NB4 (cell line): ENCODE measurements at places on chromosomes 6 and 20.
A peak's percentile ranks its signal among the peaks of the same experiment; 100 is the strongest.

- DNase-seq = no peak
Observed at GRCh38 chr20:47382746-47383415, 26.4 kb upstream of the ZMYND8 start.

DNA sequence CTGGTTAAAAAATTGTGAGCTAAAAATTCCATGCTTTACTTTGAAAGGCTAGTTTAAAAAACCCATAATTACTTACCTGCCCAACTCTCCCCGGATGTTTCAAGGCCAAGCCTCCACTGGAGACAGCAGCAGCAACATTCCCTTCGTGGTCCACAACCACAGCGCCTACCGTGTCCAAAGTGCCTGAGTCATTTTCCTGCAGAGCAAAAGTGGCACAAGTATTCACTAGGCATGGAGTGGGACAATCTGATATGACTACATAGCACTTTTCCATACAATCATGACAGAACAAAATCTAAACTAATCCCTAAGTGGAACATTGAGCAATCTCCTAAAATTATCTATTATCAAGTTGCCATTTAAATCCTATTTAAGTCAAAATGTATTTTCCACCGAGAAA, 104.8 kb downstream of the TASP1 start:
- no peak for DNase-seq

- DNase-seq = no peak
Observed at GRCh38 chr20:18360635-18361034, 72.3 kb downstream of the ZNF133 start.

DNA sequence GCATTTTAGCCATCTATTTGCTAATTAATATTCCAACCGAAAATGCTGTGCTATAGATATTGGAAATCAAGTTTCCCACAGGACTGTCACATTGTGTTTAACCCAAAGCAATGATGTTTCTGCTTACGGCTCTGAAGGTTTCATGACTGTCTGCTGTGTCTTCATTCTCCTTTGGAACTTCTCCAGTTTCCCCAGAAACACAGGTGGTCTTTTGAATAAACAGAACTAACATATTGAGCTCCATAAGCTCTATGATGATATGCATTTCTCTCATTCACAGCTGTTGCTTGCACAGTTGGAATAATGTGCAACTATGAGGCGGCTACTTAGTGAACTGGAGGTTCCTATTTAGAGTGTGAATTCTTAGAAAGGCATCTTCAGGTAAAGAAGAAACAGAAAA, 266.0 kb upstream of the ID4 start:
- no peak for DNase-seq

GRCh38 chr6:21222656-21223055, 370.9 kb upstream of the SOX4 start:
- no peak for DNase-seq

GRCh38 chr6:85314586-85314985, 135.3 kb upstream of the NT5E start:
- DNase-seq = no peak

GRCh38 chr6:14425805-14426204, 308.2 kb downstream of the CD83 start:
- peak; percentile 45 for DNase-seq

- DNase-seq = no peak
Observed at GRCh38 chr6:16498237-16498636, 259.9 kb downstream of the GMPR start.

DNA sequence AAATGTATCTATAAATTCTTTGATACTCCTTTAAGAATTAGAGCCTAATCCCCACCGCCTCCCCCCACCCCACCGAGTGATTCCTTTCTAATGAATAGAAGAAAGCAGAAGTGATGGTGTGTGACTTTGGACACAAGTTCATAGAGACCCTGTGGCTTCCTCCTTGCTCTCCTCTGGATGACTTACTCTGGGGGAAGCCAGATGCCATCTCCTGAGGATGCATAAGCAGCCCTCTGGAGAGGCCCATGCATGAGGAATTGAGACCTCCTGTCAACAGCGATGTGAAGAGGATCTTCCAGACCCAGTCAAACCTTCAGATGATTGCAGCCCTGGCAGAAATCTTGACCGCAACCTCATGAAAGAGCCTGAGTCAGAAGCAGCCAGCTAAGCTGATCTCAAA, 21.1 kb downstream of the AHCY start:
- DNase-seq = no peak

DNA sequence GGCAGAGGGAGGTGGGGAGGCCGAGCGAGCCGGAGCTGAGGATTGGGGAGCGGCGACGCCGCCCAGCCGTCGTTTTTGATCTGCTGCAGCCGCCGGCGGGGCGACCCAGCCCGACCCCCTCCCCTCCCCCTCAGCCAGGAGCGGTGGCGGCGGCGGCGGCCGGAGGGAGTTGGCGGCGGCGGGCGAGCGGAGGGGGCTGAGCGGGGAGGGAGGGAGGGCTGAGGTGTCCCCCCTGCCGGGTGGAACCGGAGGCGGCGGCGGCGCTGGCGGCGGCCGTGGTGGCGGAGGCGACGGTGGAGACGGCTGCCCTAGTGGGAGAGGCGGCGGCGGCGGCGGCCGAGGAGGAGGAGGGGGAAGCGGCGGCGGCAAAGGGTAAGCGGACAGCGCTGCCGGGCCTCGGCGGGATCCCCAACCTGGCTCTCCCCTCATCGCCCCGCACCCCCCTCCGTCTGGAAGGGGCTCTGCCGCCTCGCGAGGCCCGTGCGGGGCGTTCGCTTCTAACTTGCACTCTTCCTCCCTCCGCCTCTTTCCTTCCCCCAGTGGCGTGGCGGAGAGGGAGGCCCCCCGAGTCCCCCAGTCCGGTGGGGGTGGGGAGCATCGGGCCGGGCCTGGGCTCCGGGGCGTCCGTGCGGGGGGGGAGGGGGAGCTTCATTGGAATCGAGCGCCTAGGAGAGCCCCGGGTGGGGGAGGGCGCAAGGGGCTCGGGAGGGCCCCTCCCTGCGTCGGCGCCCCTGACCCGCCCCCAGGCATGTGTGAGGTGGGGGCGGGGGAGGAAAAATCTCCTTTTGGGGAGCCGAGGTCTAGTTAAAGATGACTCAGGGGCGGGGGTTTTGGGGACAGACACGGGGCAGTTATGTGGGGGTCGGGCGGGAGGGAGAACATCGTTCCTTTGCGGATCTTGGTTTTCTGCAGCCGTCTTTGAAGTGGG, at the start of gene TAB2:
Gene TAB2 (plus strand): TSS at position 69 of the 928 bp plus-strand sequence. CDS start 52,286 bp downstream, outside the sequence.
- peak; percentile 72 for DNase-seq

DNA sequence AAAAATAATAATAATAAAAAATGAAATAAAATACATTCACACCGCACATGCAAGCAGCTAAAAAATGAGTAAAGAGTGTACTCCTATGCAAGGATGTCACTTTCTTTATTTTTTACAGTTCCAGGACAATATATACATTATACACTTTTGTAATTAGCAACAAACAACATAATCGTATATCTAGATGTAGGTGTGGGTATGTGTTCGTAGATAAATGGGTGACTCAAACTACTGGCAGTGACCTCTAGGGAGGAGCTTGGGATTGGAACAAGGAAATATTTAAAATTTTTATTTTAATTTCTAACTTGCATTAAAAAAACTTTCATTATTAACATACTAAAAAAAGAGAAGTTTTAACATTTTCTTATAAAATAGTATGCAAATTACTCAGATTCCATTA, 86.1 kb upstream of the MYLIP start:
- no peak for DNase-seq

GRCh38 chr6:7058250-7058923, 49.4 kb upstream of the RREB1 start:
- DNase-seq = peak; percentile 99

DNA sequence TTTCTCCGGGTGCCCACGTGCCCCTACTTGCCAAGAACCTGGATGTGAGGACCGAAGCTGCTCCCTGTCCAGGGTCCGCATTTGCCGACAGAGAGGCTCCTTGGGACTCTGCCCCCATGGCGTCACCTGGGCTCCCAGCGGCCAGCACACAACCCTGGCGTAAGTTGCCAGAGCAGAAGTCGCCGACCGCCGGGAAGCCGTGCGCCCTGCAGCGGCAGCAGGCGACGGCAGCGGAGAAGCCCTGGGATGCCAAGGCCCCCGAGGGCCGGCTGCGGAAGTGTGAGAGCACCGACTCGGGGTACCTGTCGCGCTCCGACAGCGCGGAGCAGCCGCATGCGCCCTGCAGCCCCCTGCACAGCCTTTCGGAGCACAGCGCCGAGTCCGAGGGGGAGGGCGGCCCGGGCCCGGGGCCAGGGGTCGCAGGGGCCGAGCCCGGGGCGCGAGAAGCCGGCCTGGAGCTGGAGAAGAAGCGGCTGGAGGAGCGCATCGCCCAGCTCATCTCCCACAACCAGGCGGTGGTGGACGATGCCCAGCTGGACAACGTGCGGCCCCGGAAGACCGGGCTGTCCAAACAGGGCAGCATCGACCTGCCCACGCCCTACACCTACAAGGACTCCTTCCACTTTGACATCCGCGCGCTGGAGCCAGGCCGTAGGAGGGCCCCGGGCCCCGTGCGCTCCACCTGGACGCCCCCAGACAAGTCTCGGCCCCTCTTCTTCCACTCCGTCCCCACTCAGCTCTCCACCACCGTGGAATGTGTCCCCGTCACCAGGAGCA, 28.3 kb downstream of the ZNF831 start:
- no peak for DNase-seq

DNA sequence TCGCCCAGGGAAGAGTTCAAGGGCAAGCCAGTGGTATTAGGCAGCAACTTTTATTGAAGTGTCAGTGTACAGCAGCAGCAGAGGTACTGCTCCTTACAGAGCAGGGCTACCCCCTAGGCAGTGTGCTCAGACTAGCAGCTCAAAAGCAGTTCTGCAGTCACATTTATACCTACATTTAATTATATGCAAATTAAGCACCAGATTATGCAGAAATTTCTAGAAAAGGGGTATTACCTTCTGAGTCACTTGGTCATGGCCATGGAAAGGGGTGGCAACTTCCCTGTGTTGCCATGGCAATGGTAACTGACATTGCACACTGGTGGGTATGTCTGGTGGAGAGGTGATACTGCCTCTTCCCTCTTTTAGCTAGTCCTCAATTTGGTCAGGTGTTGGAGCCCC, 2.1 kb upstream of the ZKSCAN4 start:
- peak; percentile 69 for DNase-seq

- no peak for DNase-seq
Observed at GRCh38 chr6:170094686-170095272, 196.1 kb downstream of the DLL1 start.

DNA sequence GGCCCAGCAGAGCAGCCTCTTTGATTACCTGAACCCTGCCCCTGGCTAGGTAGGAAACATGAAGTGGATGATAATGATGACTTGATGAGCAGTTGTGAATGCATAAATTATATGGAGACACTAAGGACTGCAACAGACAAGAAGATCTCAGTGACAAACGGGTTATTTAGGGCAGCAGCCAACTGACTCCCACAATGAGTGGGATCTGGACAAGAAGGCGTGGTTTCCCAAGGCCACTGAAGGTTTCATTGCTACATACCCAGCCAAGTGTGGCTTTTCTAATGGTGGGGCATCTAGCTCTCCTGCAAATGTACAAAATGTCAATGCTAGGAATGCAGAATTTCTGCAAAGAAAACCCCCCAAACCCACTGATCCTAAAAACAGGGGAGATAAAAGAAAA, 29.4 kb downstream of the RING1 start:
- DNase-seq = no peak

GRCh38 chr6:148293181-148293995, 49.2 kb upstream of the SASH1 start:
- DNase-seq = no peak

DNA sequence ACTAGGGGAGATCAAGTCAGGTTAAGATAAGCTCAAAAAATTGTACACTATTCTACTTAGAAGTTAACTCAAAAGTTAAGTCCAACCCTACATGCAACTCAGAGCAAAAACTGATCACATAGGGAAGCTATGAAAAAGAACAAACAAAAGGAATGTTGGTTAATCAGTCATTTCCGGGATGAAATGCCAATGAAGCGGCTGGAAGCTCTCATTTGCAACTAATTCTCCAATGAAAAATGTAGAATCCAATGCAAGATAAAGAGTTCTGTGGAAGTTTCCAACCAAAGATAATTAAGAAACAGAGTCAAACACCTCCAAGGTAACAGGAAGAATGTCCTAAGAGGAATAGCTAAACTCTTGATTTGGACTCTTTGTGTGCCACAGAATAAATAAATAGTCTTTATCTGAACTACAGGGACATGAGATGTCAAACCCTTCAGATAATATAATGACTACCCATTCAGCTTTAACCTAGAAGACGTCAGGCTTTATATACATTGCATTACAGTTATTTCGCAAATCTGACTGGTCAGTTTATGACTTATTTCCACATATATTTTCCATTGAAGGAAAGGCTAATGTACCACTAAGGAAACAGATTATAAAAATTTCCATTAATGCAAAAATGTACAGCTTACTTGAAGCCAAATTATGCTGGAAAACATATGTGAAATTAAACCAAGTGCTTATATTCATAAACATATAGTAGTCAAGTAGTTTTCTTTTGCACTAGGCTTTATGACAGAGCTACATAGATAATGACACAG, 48.0 kb upstream of the DST start:
- peak; percentile 17 for DNase-seq

- no peak for DNase-seq
Observed at GRCh38 chr6:106186172-106186571, 100.0 kb downstream of the PRDM1 start.

DNA sequence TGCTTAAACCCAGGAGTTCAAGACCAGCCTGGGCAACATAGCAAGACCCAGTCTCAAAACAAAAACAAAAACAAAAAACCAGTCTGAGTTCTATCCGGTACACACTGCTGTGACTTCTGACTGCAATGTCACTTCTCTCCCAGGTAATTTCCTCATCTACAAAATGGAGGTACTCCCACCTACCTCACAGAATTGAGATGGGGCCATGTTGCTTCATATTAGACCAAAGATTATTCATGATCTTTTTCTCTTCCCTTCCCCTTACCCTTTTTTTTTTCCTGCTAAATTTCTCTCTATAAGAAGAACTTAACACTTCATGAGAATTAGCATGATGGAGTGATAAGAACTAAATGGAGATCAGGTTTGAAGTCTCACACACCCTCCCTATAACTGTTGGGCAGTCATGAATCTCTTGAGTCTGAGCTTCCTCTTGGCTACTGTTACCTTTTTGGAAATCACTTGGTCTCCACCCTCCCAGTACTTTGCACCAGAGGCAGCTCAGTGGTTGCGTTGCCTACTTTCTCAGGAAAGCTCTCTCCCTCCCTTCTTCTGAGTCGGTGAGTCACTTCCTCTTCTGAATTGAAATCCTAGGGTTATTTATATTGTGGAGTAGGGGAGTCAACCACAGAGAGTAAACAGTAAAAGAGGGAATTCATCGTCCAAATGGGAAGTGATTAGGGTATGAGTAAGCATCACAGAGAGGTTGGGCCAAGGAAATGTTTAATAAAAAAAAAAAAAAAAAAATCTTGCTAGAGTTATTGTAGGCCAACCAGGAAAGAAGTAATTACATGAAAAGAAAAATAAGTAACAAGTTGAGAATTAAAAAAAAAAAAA, 59.9 kb upstream of the MAP7 start:
- DNase-seq = peak; percentile 97

DNA sequence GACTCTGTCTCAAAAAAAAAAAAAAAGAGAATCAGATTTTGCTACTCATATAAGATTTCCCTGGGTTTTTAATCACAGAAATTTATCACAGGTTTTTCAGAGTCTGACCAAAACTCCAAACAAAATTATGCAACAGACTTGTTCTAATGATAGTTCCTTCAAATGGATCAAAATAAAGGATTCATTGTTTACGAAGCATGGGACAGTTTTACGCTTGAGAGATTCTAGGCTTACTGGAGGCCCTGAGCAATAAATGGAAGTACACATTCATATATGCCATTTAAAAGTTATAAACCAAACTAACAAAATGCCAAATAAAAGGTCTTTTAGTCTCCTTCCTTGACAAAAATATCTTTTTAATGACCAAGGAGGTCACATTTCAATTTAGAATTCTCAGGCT, 245.1 kb upstream of the KCNQ5 start:
- DNase-seq = no peak
